ENCODE measurements at places on chromosomes 1 and 21. TPM values are rescaled to one million over a fixed set of nuclear protein-coding genes. Genes with fewer than 3 reads are reported as not detected.
A peak's percentile ranks its signal among the peaks of the same experiment; 100 is the strongest.

DNA sequence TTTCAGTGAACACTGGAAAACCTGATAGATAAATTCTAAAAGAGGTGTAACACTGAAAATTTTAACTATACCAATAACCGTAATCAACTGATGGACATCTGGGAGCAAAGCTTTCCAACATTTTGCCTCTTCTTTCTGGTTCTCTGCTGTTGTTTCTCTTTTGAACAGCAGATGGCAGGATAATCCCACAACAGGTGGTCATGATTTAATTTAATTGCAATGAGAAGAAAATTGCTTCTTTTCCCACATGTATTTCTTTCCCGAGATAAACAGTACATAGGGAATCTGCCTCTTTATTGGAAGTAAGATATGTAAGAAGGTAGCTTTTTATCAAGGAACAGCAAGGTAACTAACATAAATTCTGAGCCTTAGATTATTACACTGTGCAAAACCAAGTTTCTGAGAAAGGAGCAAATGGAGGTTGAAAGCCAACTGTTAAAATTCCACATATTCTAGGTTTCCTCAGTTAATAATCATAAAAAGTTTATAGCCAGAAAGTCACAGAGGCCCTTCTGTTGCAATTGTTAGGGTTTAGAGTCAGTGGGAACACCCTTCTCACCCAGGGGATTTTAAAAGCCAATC, 72.9 kb downstream of the RPS6KA1 start:
- H3K4me1 ChIP-seq = no peaks in the 10 kb centered on the region
- peak; percentile 54 for DNase-seq
- H3K36me3 ChIP-seq = no peaks in the 10 kb centered on the region
- H3K4me3 ChIP-seq = no peak overlapping the region
- no peak overlapping the region for H3K27ac ChIP-seq

DNA sequence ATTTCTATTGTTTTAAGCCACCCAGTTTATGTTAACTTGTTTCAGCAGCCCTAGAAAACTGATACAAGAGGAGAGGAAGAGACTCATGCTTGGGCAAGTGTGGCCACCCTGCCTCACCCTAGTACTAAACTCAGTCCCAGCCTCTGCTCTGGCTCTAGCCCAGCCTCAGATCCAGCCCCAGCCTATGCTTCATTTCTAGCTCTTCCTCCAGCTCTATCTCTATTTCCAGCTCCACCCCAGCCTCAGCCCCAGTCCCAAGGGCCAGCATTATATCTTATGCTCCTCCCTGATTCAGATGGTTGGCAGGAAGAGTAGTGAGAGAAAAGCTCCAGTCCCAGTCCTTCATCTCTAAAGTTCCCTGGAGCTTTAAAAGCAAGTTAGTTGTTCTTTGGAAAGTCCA, 535.5 kb downstream of the PTPRC start:
- H3K27me3 ChIP-seq = no peaks in the 10 kb centered on the region
- no peaks in the 10 kb centered on the region for H3K36me3 ChIP-seq
- no peak overlapping the region for H3K27ac ChIP-seq

DNA sequence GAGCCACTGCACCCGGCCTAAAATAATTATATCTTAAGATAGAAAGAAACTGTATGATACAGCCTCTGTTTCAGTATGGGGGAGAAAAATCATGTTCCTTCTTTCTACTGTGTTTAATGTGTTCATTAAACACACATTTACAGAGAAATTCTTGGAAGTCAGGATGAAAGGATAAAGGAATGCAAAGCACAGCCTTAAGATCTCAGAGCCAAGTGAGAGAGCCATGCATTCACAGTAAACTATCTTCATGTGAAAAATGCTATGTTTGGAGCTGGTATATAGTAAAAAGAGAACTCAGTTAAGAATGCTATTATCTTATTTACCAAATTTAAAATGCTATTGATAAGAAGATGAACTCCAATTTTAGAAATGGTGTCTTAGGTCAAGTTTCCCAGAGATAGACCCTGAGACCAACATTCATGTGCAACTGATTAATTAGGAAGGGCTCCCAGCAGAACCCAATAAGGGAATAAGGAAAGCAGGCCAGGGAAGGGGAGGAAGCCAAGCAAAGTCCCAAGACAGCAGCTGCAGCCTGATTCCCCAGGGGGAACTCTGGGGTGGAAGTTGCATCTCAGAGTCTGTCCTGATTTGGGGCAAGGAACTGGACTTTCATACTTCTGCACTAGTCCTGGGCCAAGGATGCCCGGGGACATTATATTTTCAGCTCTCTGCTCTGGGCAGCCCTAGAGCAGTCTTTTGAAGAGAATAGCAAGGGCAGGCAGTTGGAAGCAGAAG, 130.0 kb upstream of the ZNF648 start:
- no peak for DNase-seq
- H3K27ac ChIP-seq = no peak overlapping the region
- peaks cover 11% of the 10 kb centered on the region for H3K4me1 ChIP-seq
- no peaks in the 10 kb centered on the region for H3K27me3 ChIP-seq

DNA sequence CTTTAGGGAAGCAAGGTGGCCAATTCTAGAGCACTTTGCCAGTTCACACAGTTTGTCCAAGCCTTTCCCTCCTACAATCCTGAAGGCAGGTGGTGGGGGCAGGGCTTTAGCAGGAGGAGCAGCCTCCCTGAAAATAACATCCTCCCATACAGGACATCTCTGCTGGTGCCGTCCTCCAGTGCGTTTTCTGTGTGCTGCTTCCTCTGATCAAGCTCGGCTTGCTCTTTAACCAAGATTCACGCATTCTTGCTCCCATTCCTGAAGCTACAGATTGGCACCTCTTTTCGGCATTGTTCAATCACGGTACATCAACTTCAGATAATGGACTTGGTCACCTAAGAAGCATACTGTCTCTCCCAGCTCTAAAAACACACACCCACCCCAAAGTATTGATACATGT, 7.5 kb upstream of the DPT start:
- H3K36me3 ChIP-seq = no peaks in the 10 kb centered on the region
- no peaks in the 10 kb centered on the region for H3K27me3 ChIP-seq
- DNase-seq = no peak
- H3K27ac ChIP-seq = no peak overlapping the region
- H3K4me1 ChIP-seq = no peaks in the 10 kb centered on the region
- H3K4me3 ChIP-seq = no peak overlapping the region

DNA sequence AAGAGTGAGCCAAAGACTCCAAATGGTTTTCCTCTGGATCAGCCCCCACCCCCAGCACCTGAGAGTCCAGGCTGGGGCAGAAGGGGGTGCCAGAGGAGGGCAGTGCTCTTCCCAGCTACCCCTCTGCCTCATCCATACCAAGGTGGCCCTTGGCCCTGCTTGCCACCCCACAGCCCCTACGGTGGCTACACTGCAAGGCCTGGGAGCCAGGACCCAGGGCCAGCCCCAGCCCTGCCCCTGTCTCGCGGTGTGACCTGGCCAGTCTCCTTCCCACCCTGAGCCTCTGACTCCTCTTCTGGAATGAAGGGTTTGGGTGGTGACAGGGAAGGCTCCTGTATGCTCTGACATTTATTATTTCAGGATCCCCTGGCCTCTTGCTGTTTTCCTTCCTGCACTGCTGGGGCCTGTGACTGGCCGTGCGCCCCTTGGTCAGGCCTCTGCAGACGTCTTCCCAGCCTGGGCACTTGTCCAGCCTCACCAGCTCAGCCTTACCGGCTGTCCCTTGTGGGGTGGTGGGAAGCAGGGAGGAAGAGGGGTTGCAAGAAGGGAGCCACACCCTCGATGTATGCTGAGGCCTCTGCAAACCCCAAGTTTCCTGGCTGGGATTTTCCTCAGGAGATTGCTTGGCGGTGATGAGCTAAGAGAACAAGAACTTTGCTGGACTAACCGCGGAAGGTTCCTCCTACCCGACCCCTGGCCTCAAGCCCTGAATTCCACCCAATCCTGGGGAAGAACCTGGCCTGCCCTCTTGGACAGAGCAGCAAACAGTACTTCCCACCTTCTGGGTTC, 13.5 kb downstream of the ASAP3 start:
- H3K4me1 ChIP-seq = peaks cover 21% of the 10 kb centered on the region
- DNase-seq = no peak
- H3K36me3 ChIP-seq = no peaks in the 10 kb centered on the region

DNA sequence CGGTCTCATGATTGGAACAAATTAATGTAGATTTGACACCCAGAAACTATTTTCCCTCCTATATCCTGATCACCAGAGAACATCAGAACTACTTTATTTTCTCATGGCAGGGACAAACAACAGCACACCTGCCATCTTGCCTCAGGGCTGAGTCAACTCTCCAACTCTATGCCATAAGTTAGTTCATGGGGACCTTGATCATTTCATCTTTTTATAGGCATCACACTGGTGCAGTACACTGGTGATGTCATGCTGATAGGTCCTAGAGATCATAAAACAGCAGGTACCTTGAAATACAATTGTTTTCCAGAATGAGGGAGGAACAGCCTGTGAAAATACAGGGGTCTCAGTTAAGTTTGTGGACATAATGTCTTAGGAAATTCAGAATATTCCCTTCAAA, 45.8 kb downstream of the EDN2 start:
- no peak overlapping the region for H3K4me3 ChIP-seq
- DNase-seq = no peak
- H3K27me3 ChIP-seq = no peaks in the 10 kb centered on the region
- H3K27ac ChIP-seq = no peak overlapping the region
- peaks cover 11% of the 10 kb centered on the region for H3K4me1 ChIP-seq

OR10J1 gene
- not detected for total RNA-seq

- H3K36me3 ChIP-seq = no peaks in the 10 kb centered on the region
- no peak overlapping the region for H3K27ac ChIP-seq
- H3K27me3 ChIP-seq = no peaks in the 10 kb centered on the region
- DNase-seq = no peak
- H3K4me1 ChIP-seq = no peaks in the 10 kb centered on the region
These were observed 192.2 kb upstream of the TNR start for GRCh38 chr1:175935566-175936115.

VWA5B1 gene
- not detected for total RNA-seq

DNA sequence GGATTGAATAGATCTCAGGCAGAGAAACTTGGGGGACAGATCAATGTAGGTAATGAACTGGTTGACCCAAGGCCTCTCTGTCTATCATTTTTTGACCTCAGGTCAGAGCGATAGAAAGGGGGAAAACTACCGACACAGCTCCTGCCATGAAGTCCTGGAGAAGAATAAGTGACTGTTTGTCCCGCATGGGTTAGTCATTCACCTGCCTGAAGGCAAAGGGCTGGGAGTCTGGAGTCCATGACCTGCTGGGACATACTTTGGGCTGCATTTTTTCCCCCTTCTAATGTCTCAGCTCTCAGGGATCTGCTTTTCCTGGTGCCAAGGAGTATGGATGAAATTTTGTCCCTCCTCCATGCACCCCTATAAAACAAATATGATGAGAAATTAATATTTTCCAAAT, 1.6 kb upstream of the ROR1 start:
- no peaks in the 10 kb centered on the region for H3K27me3 ChIP-seq
- no peaks in the 10 kb centered on the region for H3K36me3 ChIP-seq
- no peak overlapping the region for H3K4me3 ChIP-seq
- peak; percentile 34 for DNase-seq

- no peak overlapping the region for H3K4me3 ChIP-seq
- peak; percentile 77 for DNase-seq
- H3K36me3 ChIP-seq = no peaks in the 10 kb centered on the region
- peak overlapping the region; percentile 78 for H3K27ac ChIP-seq
- no peaks in the 10 kb centered on the region for H3K27me3 ChIP-seq
These were observed 4.1 kb upstream of the SLC2A1 start for GRCh38 chr1:42962641-42963377.

MGST3 gene
- total RNA-seq = 67.2 TPM

GRCh38 chr21:46662765-46663500, 27.5 kb downstream of the PRMT2 start:
- DNase-seq = no peak
- H3K4me3 ChIP-seq = no peak overlapping the region
- no peaks in the 10 kb centered on the region for H3K4me1 ChIP-seq
- no peak overlapping the region for H3K27ac ChIP-seq

GRCh38 chr1:48536477-48536876, 64.5 kb upstream of the SPATA6 start:
- DNase-seq = no peak
- H3K4me1 ChIP-seq = no peaks in the 10 kb centered on the region
- H3K27me3 ChIP-seq = no peaks in the 10 kb centered on the region
- no peaks in the 10 kb centered on the region for H3K36me3 ChIP-seq
- no peak overlapping the region for H3K4me3 ChIP-seq
- H3K27ac ChIP-seq = no peak overlapping the region

DNA sequence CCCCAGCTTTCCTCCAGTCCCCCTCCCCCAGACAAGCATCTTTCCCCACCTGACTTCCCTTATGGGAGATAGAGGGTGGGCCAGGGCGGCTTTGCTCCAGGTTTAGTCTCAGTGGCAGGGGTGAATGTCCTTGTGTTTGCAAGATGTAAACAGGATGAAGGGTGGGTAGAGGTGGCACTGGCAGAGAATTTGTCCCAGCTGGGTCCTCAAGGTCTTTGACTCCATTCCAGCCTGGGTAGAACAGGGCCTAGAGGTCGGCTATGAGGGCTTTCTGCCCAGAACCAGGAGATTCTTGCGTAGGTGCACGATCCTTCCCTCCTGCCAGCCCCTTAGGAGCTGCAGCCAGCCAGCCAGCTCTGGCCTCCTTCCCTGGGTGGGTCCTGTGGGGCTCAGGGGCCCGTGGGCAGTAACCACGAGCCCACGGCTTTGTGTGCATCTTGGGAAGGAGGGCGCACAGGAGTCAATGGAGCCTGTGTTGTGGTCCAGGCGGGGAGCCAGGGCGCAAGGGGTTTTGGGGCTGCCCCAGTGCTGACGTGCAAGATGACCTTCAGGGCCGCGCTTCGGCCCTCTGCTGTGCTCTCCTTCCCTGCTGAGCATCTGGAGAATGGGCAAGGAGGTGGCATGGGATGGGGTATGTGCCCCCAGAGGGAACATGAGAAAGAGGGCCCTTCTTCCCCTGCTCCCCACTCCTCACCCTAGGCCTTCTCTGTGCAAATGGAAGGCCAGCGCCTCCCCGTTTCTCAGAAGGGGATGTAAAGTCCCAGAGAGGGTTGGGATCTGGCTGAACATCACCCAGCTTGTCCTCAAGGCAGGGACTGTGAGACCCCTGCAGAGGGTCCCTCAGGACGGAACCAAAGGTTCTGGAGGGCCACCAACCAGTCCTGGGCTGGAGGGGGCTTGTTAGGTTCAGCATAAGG, 15.7 kb downstream of the POU3F1 start:
- H3K4me3 ChIP-seq = peak overlapping the region; percentile 38
- peak overlapping the region; percentile 91 for H3K27ac ChIP-seq
- no peaks in the 10 kb centered on the region for H3K27me3 ChIP-seq
- DNase-seq = no peak
- H3K4me1 ChIP-seq = peaks cover 48% of the 10 kb centered on the region
- no peaks in the 10 kb centered on the region for H3K36me3 ChIP-seq

OR2M5 gene
- total RNA-seq = not detected

DNA sequence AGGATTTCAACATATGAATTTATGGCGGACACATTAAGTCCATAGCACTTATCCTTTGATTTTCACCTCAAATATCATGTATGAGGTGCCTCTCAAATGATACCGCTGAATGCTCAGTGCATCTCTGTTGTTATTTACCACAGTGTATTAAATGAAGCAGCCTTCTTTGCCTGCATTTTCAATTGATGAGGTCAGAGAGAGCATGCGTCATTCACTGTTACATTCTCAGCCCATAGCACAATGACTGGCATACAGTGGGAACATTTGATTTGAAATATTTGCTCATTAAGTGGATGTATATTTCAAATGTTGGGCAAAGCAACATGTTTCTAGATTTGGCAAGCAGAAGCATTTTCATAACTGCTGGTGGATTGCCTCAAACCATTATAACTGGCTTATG, 45.7 kb downstream of the LRRC7 start:
- no peaks in the 10 kb centered on the region for H3K36me3 ChIP-seq
- no peak overlapping the region for H3K4me3 ChIP-seq
- no peak overlapping the region for H3K27ac ChIP-seq
- H3K27me3 ChIP-seq = no peaks in the 10 kb centered on the region
- H3K4me1 ChIP-seq = no peaks in the 10 kb centered on the region
- DNase-seq = no peak

- H3K27ac ChIP-seq = no peak overlapping the region
- H3K4me1 ChIP-seq = no peaks in the 10 kb centered on the region
- DNase-seq = no peak
- no peak overlapping the region for H3K4me3 ChIP-seq
These were observed 67.6 kb downstream of the MTR start for GRCh38 chr1:236862615-236863211.

TRIM46 gene
- total RNA-seq = 6.2 TPM

Data from PC-9 (cell line).